Inflammatory macrophage (primary cell): ENCODE measurements at places on chromosomes 1 and 21.

- DNase-seq: no peak
Observed at GRCh38 chr1:47189844-47190508, at the start of gene PDZK1IP1. TSS of gene PDZK1IP1 (minus strand) at chr1:47190036. CDS start at chr1:47189932, 104 bp downstream.

GRCh38 chr1:48105165-48105564 is 108.0 kb upstream of the TRABD2B start:
- DNase-seq: no peak

DNA sequence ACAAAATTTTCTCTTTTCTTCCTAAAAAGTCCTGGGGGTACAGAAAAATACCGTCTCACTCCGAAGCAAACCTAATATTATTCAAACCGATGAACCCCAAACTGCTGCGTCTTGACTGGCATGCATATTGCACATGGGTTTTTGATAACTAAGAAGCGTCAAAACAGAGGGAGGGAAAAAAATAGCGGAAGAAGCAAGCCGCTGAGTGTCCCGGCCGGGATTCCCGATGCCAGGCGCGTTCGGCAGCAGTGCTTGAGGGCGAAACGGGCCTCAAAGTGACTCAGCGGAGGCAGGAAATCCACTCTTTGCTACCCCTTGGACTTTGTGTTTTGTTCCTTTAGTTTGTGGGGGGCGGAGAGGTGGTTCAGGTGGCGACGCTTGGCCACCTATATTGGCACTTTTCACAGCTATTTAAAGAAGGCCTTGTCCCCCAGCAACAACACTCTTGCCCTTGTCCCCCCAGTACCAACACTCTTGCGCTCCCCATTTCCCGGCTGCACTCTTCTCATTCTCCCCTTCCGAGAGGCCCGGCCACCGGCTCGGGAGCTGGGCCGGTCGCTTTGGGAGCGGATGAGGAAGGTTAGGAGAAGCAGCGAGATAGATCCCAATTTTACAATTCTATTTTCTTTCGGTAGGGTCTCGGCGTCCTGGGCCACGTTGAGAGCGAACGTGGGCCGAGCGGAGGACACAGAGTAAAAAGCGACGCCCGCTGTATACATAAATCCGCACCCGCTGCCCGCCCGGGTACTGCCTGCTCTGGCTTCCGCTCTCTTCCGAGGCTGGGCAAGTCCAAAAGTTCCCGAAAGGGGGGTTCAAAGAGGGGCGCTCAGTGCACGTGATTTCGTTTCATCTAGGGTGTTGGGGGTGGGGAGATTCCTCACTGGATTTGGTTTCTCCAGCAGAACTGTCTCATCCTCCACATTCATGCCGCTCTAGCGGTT is 2.5 kb downstream of the LMX1A start:
- DNase-seq: no peak

DNA sequence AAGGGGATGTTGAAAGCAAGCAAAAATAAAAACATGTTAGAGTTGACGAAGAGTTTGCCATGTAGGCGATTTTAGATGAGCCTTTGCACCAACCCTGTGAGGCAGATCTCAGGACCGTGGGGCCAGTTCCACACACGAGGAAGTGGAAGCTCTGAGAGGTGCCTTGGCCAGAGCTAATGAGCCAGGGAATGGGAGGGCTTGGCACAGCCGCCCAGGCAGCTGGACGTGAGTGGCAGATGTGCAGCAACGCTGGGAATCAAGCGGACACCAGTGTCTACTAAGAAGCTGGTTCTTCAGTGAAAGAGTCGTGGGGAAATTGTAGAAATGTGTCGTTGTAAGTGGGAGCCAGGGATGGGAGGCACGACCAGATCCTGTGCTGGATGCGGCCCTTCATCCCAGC is 58.9 kb upstream of the COL6A1 start:
- DNase-seq: no peak

- DNase-seq: no peak
Observed at GRCh38 chr1:205248793-205249601, 21.3 kb downstream of the TMCC2 start.

- no peak for DNase-seq
Observed at GRCh38 chr1:228272331-228272791, 64.5 kb downstream of the OBSCN start.

DNA sequence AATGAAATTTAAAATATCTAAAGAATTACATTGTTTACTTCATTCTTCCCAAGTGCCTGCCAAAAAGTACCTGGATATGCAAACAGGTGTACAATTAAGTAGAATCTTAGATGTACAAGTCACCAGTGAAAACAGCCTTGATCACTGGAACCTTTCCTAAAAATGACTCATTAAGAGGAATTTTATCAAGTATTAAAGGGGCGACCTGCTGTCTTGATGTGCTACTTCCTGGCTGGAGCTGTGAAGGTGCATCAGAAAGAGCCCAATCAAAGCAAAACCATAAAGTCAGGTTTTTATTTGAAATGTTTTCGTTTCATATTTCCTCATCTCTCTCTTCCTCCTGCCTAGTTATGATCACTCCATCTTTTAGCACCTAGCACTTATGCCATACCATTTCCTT is 33.4 kb downstream of the IFI44 start:
- DNase-seq: no peak

GRCh38 chr1:166032572-166033371 is 134.0 kb downstream of the FAM78B start:
- no peak for DNase-seq

DNA sequence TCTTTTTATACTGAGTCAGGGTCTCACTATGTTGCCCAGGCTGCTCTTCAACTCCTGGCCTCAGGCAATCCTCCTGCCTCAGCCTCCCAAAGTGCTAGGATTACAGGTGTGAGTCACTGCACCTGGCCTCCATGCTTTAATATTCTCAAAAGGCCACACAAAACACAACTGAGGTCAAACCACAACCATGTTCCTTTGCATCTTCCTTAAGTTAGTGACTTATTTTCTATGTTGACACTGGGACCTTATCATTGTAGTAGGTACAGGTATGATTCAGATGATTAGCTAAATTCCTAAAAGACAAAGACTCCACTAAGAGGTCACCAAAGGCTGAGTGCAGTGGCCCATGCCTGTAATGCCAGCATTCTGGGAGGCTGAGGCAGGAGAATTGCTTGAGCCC is 131.9 kb upstream of the ATP1B1 start:
- no peak for DNase-seq

GRCh38 chr1:109781806-109782205 is 18.1 kb upstream of the EPS8L3 start:
- DNase-seq: no peak

- no peak for DNase-seq
Observed at GRCh38 chr1:49356594-49356993, 579.9 kb upstream of the BEND5 start.

DNA sequence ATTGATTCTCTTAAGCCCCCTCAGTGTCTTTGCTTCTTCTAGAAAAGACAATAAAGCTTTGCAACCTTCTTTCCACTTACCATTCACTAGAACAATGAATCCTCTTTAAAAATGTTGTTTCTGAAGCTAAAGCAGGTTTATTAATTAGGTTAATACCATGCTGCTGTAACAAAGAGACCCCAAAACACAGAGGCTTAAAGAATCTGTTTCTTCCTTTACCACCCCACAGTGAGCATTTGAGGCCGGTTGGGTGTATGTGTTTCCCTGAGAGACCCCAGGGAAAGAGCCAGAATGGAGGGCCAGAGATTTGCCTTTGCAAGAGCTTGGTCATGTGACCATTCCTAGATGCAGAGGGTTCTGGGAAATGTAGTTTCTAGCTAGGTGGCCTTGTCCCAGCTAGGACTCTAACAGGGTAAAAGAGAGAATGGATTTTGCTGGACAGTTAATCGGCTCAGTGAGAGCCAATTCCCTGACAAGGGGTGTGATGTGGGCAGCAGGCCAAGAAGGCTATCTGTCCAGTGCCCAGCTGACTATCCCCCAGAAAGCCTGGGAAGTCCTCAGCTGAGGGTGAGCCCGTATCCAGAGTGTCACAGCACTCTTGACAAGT is 191.8 kb upstream of the TMEM51 start:
- peak; percentile 41 for DNase-seq

- DNase-seq: peak; percentile 31
Observed at GRCh38 chr1:102970496-102971078, 137.7 kb downstream of the COL11A1 start.

DNA sequence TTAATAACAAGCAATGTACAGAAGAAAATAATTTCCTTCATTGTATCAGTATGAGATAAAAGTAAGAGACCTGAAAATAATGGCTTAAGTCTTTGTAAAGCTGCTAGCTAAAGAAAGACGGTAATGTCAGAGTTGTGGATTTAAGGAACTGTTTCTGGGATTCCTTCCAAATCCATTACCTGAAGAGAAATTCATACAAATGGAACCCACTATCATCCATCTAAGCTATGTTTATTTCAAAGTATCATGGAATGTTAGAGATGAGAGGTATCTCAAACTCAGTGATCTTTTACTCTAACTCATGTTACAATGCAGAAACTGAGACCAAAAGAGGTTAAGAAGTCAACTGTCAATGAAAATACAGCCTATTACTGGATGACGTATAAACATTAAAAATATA is 197.7 kb downstream of the DENND1B start:
- DNase-seq: no peak

DNA sequence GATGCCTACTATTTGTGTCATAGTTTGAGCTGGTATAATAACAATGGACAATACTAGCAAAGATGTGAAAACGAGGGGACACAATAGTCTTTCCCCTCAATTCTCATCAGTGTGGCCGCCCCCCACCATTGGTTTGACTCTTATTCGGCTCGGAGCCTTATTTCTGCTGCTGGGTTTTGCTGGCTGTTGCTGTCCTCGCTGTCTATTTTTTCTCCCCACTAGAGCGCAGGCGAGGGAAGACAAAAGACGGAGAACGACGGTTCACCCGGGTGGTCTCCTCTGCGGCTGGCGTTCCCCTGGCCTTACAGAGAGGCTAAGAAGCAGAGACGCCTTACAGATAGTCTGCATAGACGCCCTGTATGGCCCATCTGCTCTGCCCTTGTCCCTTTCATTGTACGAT is 19.4 kb downstream of the CLIC6 start:
- no peak for DNase-seq

GRCh38 chr1:87942165-87942564 is 613.5 kb downstream of the LMO4 start:
- no peak for DNase-seq

GRCh38 chr1:95278173-95279006 is 44.4 kb downstream of the RWDD3 start:
- no peak for DNase-seq

DNA sequence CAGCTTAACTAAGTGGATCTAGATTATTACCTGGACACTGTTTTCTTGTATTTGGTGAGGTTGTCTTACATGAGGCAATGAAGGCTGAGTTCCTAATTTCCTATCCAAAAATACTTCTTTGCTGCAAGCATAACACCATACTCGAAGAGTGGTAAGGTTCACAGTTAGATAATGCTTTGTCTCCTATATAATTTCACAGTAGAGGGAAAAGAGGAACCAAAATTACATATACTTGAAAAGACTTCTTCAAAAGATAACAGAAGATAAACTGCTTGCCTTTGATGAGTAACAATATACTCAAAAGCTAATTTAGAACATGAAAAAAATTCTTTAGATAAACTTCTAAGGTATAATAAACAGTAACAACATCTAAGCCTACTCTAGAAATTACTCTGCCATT is 20.4 kb downstream of the USP33 start:
- no peak for DNase-seq

DNA sequence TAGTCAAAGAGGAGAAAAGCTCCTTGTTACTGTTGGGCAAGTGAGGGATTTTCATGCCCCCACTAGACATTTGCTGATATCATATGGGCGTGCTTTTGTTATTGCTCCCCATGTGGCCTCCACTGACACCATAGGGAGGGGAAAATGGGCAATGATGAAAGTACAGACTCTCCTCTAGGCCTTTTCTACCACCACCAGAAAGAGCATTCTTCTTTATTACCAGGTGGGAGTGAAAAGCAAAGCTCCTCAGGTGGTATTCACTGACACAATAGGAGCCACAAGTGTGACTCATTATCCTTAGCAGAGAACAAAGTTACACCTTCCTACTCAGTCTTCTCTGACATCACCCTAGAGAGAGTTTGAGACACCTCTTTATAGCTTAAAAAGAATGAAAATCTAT is 667.1 kb downstream of the LTN1 start:
- DNase-seq: no peak

GRCh38 chr1:17671314-17671705 is 83.8 kb upstream of the ACTL8 start:
- no peak for DNase-seq

DNA sequence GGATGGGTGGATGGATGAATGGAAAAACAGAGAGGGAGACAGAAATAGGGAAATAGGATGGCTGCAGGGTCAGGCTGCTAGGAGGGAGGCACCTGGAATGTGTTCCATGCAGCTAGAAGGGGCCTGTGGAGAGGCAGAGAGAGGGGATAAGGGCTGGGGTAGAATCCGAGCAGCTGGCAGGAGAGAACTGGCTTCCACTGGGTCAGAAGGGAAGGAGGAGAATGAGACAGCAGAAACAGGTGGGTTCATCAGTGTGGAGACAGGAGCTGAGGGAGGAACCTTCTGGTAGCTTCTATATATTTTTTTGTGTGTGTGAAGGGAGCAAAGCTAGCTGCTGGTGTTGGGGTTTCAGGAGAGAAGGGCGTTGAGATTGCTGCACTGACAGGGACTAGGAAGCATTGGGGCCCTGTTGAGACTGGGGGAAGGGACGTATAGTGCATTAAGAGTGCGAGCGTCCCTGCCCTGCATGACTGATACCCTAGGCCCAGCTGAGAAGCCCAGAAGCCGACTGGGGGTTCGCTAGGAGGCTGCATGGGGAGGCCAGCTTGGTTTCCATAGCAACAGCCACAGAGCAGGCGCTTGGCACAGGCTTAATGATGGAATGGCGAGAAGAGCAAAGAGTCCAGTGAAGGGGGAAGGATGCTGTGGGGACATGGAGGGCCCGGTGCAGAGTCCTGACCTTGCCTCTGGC is 14.8 kb upstream of the KIF21B start:
- DNase-seq: no peak

DNA sequence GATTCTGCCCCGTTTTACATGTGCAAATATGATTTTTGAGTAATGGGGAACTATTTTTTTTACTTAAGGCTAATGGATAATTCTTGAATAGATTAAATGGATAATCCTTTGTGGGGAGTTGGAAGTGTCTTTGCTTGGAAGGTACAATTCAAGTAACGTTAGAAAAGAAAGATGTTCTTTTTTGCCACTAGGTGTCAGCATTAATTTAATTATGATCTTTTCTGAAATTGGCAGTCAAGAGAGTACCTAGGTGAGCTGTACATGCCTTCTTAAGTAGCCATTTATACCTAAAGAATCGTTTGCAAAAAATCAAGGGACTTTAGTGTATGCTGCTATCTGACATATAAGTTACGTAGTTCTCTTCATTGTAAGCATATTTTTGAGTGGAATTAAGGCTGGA is 2.2 kb downstream of the FBXO28 start:
- peak; percentile 61 for DNase-seq

- peak; percentile 80 for DNase-seq
Observed at GRCh38 chr1:156673387-156674121, 3.7 kb downstream of the NES start.

GRCh38 chr21:32818411-32818810 is 46.9 kb upstream of the PAXBP1 start:
- DNase-seq: no peak

GRCh38 chr1:25544243-25544764 is 898 bp downstream of the LDLRAP1 start:
- DNase-seq: no peak
